Gastrocnemius medialis (tissue), 4 donors: ENCODE measurements at places on chromosomes 4 and X. TPM values are rescaled to one million over a fixed set of nuclear protein-coding genes. Genes with fewer than 3 reads are reported as not detected.

The SMR3B gene
- total RNA-seq = not detected

DNA sequence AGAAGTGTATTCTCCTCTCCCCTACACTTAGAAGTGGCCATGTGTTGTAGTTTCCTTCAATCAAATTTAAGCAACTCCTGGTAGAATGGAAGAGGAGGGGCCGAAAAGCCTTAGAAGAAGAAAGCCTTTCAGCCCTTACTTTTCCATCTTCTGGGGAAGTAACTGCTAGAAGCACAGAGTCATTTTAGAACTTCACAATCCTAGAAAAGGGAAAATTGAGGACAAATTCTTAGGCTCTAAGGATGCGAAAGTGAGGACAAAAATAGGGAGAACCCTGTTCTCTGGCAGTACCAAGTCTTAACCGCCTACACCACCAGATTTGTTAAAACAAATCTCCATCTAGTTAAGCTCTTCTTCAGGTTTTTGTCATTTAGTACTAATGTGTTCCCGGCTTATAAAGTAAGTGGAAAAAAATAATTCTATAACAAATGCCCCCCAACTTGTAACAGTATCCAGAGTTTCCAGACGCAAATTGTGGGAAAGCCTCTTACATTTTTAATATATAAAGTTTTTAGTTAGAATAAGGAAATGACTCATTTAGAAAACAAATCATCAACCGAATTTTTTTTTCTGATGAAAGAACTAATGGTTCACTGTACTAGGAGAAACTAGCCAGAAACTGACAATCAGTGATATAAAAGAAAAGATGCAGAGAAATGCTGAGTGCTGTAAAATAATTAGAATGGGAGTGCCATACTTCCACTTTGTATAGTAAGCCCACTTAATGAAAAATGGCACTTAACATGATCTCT, 76.0 kb downstream of the ARAP2 start:
- no peak overlapping the region for H3K4me3 ChIP-seq
- DNase-seq = no peak
- no peaks in the 10 kb centered on the region for H3K36me3 ChIP-seq
- H3K27ac ChIP-seq = no peak overlapping the region
- H3K27me3 ChIP-seq = no peaks in the 10 kb centered on the region
- H3K4me1 ChIP-seq = no peaks in the 10 kb centered on the region

GRCh38 chr4:37641886-37642849, 44.0 kb downstream of the RELL1 start:
- no peaks in the 10 kb centered on the region for H3K36me3 ChIP-seq
- no peaks in the 10 kb centered on the region for H3K27me3 ChIP-seq
- H3K27ac ChIP-seq = no peak overlapping the region
- no peak for DNase-seq
- H3K4me3 ChIP-seq = no peak overlapping the region

DNA sequence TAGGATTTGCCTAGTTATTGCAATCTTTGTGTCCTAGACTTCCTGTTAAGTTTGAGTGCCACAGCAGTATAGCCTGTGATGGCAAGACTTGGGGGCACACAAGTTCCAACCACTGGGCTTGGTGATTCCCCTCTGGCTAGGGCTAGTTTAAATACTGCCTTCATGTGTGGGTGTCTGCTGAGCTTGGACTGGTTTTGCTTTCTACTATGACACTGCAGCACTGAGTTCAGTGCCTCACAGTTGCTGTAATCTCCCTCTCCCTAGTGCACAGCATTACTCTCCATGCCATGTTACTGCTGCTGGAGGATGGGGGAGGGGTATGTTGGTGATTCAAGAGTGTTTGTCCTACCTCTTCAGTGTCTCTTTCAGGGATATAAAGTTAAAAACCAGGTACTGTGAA, 379.6 kb downstream of the IL15 start:
- no peaks in the 10 kb centered on the region for H3K36me3 ChIP-seq
- H3K27me3 ChIP-seq = no peaks in the 10 kb centered on the region
- H3K4me3 ChIP-seq = no peak overlapping the region
- H3K4me1 ChIP-seq = no peaks in the 10 kb centered on the region
- no peak overlapping the region for H3K27ac ChIP-seq
- no peak for DNase-seq

GRCh38 chr4:10098780-10099160, 17.8 kb downstream of the WDR1 start:
- no peaks in the 10 kb centered on the region for H3K27me3 ChIP-seq
- H3K4me3 ChIP-seq = no peak overlapping the region

The ETDB gene
- not detected for total RNA-seq

- H3K4me3 ChIP-seq = no peak overlapping the region
- H3K4me1 ChIP-seq = no peaks in the 10 kb centered on the region
- H3K36me3 ChIP-seq = no peaks in the 10 kb centered on the region
- no peak overlapping the region for H3K27ac ChIP-seq
- no peaks in the 10 kb centered on the region for H3K27me3 ChIP-seq
Observed at GRCh38 chr4:170736710-170737109, 647.0 kb upstream of the AADAT start.

DNA sequence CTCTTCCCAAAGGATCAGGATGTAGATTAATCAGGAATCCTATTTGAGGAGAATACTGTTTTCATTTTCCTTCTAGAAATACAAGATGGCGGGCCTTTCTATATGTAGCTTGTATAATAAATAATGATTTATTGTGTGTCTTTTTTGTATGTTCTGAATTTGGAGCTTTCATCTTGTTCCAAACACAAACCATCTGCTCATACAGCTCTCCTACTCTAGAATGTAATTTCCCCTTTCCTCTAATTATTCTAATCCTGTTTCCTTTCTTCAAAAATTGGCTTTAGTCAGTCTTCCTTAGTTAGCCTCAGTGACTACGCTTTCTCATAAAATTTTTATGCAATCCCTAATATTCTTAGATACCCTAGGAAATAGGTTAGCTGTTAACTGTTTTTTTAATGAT, 422.2 kb downstream of the INPP4B start:
- no peaks in the 10 kb centered on the region for H3K27me3 ChIP-seq
- no peaks in the 10 kb centered on the region for H3K36me3 ChIP-seq

- no peak overlapping the region for H3K4me3 ChIP-seq
- no peaks in the 10 kb centered on the region for H3K36me3 ChIP-seq
- peaks cover 2% of the 10 kb centered on the region for H3K27me3 ChIP-seq
- H3K27ac ChIP-seq = no peak overlapping the region
Observed at GRCh38 chrX:40877887-40878286, 142.5 kb upstream of the MED14 start.

DNA sequence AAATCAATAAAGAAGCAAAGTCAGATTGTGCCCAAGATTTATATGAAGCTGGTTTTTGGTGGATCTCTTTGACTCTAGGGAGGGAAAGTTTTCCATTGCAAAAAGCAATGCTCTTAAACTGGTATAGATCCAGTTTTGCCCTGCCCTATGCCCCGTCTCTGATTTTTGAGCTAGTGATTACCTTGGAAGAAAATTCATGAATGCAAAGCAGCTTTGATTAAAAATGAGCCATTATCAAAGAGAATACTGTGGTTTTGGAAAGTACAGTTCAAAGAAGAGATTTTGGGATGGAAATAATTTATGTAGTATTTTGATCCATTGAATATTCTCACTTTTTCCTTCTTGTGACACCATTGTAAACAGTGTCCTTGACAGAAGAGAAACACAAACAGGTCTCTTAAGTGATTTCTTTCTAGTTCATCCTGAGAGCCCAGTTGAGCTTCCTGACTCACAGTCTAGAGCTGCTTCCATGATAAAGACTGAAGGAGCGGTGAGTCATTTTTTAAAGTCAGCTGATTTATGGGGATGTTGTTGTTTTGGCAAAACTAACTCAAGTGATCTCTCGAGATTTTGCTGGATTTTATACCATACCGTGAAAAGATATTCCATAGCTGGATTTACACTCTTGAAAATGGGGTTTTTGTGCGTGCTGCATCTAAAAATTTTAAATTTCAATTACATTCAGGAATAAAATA, 76.7 kb downstream of the AFF1 start:
- peaks cover 73% of the 10 kb centered on the region for H3K4me1 ChIP-seq
- peak overlapping the region; percentile 96 for H3K27ac ChIP-seq
- peak overlapping the region; percentile 0 for H3K4me3 ChIP-seq
- DNase-seq = no peak
- H3K36me3 ChIP-seq = no peaks in the 10 kb centered on the region
- no peaks in the 10 kb centered on the region for H3K27me3 ChIP-seq

The HADH gene
- total RNA-seq = 137 TPM

DNA sequence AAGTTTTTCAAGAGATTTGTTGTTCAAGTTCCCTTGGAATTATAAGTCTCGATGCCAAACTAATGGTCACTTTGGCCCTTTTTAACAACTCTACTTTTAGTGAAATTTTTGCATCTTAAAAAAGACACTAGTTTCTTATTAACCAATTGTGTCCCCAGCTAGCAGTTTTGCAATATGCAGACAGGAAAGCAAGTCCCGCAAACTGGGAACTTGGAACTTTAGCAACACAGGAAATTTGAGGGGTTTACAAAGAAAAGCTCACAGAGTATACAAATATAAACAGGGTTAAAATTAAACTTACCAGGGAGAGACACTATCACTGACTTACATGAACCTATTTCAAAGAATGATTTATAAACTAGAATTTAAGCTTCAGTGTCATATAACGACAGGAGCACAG, 137.9 kb downstream of the ANK2 start:
- no peak overlapping the region for H3K4me3 ChIP-seq
- no peaks in the 10 kb centered on the region for H3K36me3 ChIP-seq
- no peaks in the 10 kb centered on the region for H3K27me3 ChIP-seq

DNA sequence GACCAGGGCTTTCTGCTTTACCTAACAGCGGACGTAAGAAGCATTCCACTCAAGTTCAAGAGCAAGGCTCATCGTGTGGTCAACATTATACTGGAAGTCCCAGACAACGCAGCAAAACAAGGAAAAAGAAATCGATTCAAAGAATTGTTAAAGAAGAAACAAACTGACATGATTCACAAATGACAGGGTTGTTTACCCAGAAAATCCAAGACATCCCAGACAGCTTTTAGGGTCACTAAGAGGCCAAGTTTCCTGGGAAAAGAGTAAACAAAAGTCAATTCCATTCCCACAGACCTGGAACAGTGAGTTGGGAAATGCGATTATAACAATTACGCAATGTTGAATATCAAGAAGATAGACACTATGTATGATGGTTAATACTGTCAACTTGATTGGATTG, 21.5 kb upstream of the HTRA3 start:
- H3K4me3 ChIP-seq = no peak overlapping the region
- no peaks in the 10 kb centered on the region for H3K36me3 ChIP-seq
- no peak for DNase-seq
- H3K27ac ChIP-seq = peak overlapping the region; percentile 61
- H3K27me3 ChIP-seq = no peaks in the 10 kb centered on the region
- H3K4me1 ChIP-seq = no peaks in the 10 kb centered on the region

GRCh38 chr4:138542191-138542776, 300.1 kb upstream of the SLC7A11 start:
- no peaks in the 10 kb centered on the region for H3K36me3 ChIP-seq
- H3K27ac ChIP-seq = no peak overlapping the region
- H3K4me1 ChIP-seq = no peaks in the 10 kb centered on the region
- H3K4me3 ChIP-seq = no peak overlapping the region
- DNase-seq = no peak
- no peaks in the 10 kb centered on the region for H3K27me3 ChIP-seq

DNA sequence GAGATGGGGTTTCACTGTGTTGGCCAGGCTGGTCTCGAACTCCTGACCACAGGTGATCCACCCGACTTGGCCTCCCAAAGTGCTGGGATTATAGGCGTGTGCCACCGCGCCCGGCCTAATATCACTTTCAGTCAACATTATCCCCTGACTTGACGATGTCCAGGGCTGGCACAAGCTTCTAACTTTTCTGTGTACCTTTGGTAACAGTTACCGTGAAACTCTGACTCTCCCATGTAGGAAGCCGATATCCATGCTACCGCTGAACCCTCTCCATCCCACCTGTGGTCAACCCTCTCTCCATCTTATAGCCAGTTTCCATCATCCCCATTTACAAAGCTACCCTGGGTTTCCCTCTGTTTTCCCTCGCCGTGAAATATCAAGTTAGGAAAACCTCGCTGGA, 77.5 kb downstream of the CRLF2 start:
- H3K27ac ChIP-seq = no peak overlapping the region
- no peak for DNase-seq
- no peaks in the 10 kb centered on the region for H3K27me3 ChIP-seq
- H3K36me3 ChIP-seq = no peaks in the 10 kb centered on the region
- H3K4me1 ChIP-seq = no peaks in the 10 kb centered on the region
- no peak overlapping the region for H3K4me3 ChIP-seq

- H3K27ac ChIP-seq = no peak overlapping the region
- H3K4me1 ChIP-seq = no peaks in the 10 kb centered on the region
- no peak overlapping the region for H3K4me3 ChIP-seq
- no peaks in the 10 kb centered on the region for H3K36me3 ChIP-seq
Observed at GRCh38 chr4:158739600-158739999, 16.4 kb upstream of the PPID start.

The AMBN gene
- total RNA-seq = not detected

The SCFD2 gene
- total RNA-seq = 14.6 TPM

GRCh38 chr4:91754716-91755115, 549.0 kb upstream of the GRID2 start:
- no peaks in the 10 kb centered on the region for H3K4me1 ChIP-seq
- no peak overlapping the region for H3K4me3 ChIP-seq
- no peak for DNase-seq
- no peaks in the 10 kb centered on the region for H3K27me3 ChIP-seq

DNA sequence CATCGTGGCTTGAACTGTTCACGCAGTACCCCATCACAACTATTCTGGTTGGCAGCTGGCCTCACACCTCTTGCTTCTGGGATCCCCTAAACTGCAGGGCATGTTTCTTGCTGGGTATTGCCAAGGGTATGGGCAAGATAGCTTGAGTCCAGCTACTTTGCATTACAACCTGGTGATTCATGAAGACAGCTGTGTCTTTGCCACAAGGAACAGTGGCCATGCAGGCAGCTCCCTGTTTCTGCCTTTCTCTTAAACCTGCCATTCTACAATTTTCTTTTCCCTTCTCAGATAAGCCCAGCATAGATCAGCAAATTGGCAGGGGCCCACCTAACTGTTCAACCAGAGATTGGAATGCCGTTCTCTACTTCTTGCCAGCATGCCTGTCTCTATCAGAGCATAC, 42.8 kb downstream of the TENM3 start:
- H3K27me3 ChIP-seq = no peaks in the 10 kb centered on the region
- H3K36me3 ChIP-seq = no peaks in the 10 kb centered on the region
- no peak for DNase-seq
- no peaks in the 10 kb centered on the region for H3K4me1 ChIP-seq
- H3K27ac ChIP-seq = no peak overlapping the region

DNA sequence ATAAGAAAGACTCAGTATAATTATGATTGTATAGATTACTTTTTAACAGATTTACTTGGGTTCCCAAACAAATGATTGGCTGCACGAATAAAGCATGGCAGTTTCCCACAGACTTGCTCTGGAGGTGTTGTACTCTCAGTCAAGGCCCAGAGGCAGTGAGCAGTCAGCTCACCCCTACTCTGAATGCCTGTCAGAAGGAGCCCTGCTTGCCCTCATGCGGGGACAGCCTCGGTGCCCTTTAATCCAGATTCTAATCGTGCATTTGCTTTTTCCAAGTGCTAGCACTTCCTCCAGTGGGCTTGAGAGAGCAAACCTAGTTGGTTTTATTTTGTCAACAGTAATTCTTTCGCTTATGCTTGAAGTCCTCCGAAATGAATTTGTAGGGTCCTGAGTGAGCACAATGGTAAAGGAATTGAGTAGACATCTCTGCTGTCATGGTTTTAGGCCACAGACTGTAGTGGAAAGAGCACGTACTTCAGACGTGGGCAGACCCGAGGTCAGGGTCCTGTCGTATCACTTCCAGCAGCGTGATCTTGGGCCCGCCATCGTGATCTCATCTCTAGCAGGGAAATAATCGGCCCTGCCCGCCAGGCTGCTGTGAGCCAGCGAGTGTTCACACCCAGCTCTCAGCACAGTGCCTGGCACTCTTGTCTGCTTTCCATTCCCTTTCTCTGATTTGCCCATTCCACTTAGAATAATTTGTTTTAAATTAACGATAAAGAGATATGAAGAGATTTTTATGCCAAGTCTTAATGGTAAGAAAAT, 48.3 kb downstream of the GRK4 start:
- no peak for DNase-seq
- no peaks in the 10 kb centered on the region for H3K4me1 ChIP-seq
- H3K27ac ChIP-seq = no peak overlapping the region
- H3K4me3 ChIP-seq = no peak overlapping the region
